Upper lobe of right lung (tissue), 1 donor: ENCODE measurements at places on chromosomes 16 and 17. TPM values are rescaled to one million over a fixed set of nuclear protein-coding genes. Genes with fewer than 3 reads are reported as not detected.

Gene RHBDF1
- 48.4 TPM for total RNA-seq

Gene NIP7
- total RNA-seq = 20.8 TPM

Gene SMURF2
- 44.9 TPM for total RNA-seq

Gene GAS2L2
- not detected for total RNA-seq

Gene SHPK
- total RNA-seq = 10.4 TPM

Gene KRT15
- 24.3 TPM for total RNA-seq

Gene RNF43
- total RNA-seq = 7.5 TPM

Gene MT1F
- total RNA-seq = 9.1 TPM

Gene ABCA6
- total RNA-seq = 36.3 TPM

Gene KRTAP9-4
- not detected for total RNA-seq

Gene TLCD2
- total RNA-seq = 12.7 TPM

Gene TMEM100
- 279 TPM for total RNA-seq

- no peaks in the 10 kb centered on the region for H3K27me3 ChIP-seq
- H3K27ac ChIP-seq = no peak overlapping the region
- H3K4me1 ChIP-seq = peaks cover 12% of the 10 kb centered on the region
- no peaks in the 10 kb centered on the region for H3K36me3 ChIP-seq
- no peak overlapping the region for H3K4me3 ChIP-seq
Observed at GRCh38 chr16:66473654-66474519, 46.8 kb downstream of the BEAN1 start.

GRCh38 chr16:13429416-13429815 is 490.5 kb upstream of the ERCC4 start:
- H3K4me3 ChIP-seq = no peak overlapping the region
- H3K27me3 ChIP-seq = no peaks in the 10 kb centered on the region
- no peaks in the 10 kb centered on the region for H3K4me1 ChIP-seq
- H3K36me3 ChIP-seq = no peaks in the 10 kb centered on the region
- no peak for DNase-seq

GRCh38 chr16:14017886-14018285 is 53.2 kb upstream of the MRTFB start:
- no peak for DNase-seq
- no peak overlapping the region for H3K27ac ChIP-seq
- H3K4me1 ChIP-seq = peaks cover 21% of the 10 kb centered on the region

DNA sequence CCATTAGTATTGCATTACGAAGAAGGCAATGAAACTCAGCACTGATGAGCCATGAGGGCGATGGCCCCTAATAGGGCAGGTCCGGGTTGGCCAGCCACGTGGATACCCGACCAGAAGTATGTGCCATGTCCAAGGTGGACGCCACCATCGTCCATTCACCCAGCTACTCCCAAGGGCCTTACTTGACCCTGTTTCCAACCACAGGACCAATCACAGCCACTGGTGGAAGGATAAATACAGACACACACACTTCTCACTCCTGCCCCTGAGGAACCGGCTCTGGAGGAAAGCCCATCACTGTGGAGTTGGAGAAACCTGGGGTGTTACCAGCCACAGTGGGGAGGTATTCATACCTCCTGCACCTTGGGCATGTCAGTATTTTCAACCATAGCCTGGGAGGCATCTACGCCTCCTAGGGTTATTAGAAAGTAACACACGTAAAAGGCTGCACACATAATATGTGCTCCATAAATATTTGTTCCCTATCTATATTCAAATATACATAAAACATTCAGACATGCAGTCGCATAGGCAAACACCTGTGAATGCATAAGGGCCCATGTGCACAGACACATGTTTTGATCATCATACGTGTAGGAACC is 5.4 kb upstream of the ITGA3 start:
- no peak for DNase-seq
- H3K4me3 ChIP-seq = no peak overlapping the region
- H3K36me3 ChIP-seq = no peaks in the 10 kb centered on the region
- H3K4me1 ChIP-seq = peaks cover 49% of the 10 kb centered on the region

- no peak for DNase-seq
- no peak overlapping the region for H3K27ac ChIP-seq
- H3K36me3 ChIP-seq = no peaks in the 10 kb centered on the region
- H3K4me1 ChIP-seq = peaks cover 3% of the 10 kb centered on the region
Observed at GRCh38 chr16:83045790-83046189, 419.0 kb downstream of the CDH13 start.

GRCh38 chr17:10055262-10055975 is 143.0 kb downstream of the GAS7 start:
- H3K36me3 ChIP-seq = no peaks in the 10 kb centered on the region
- no peak overlapping the region for H3K4me3 ChIP-seq
- H3K27ac ChIP-seq = no peak overlapping the region

DNA sequence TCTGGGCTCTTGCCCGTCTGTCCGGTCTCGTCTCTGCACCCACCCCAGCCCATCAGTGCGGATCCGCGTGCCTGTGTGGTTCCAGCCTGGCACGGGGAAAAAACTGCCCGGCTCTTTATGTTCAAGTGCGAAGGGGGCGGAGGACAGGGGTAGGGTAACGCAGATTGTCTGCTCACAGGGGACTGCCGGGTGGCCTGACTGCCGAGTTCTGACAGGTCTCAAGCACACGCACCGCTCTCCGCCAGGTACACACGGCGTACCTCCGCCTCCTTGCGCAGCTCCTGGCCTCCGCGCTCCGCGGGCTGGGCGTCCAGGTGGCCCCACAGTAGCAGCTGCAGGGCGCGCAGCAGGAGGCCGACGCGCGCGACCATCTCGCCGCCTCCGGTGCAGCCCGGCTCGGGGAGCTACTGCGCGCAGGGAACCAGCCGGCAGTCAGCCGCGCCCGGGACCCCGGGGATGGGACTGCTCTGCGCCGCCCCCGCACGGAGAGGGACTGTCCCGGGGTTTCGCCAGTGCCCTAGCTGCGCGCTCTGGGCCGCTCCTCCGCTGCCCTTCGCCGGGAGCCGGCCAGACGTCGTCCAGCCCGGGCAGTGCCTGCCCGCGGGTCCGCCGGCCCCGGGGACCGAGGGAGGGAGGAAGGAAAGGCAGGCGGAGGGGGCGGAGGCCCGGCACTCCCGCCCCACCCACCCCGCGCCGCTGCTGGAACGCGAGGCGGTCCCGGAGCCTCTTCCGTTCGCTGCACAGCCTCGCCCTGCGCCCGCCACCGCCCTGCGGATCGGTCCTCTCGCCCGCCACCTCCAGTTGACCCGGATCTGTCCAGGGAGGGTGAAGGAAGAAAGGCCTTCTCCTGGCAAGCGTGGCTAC is at the start of gene MMP28:
Gene MMP28, minus strand, starts transcription at position 635 of the 864 bp plus-strand sequence. Its CDS starts 264 bp downstream, at position 371.
- H3K4me1 ChIP-seq = peaks cover 23% of the 10 kb centered on the region
- H3K27me3 ChIP-seq = peaks cover 11% of the 10 kb centered on the region
- peak within 1 kb of the TSS; percentile 74 for H3K27ac ChIP-seq
- peak; percentile 88 for DNase-seq
- H3K4me3 ChIP-seq = peak within 1 kb of the TSS; percentile 64

DNA sequence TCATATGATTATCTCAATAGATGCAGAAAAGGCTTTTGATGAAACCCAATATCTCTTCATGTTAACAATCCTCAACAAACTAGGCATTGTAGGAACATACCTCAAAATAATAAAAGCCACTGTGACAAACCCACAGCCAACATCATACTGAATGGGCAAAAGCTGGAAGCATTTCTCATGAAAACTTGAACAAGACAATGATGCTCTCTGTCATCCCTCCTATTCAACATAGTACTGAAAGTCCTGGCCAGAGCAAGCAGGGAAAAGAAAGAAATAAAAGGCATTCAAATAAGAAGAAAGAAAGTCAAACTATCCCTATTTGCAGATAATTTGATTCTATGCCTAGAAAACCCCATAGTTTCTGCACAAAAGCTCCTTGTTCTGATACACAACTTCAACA is 999.2 kb upstream of the GOT2 start:
- H3K27me3 ChIP-seq = no peaks in the 10 kb centered on the region
- H3K4me1 ChIP-seq = no peaks in the 10 kb centered on the region
- no peak overlapping the region for H3K27ac ChIP-seq
- no peak overlapping the region for H3K4me3 ChIP-seq

- DNase-seq = peak; percentile 95
- no peaks in the 10 kb centered on the region for H3K27me3 ChIP-seq
- peak overlapping the region; percentile 74 for H3K27ac ChIP-seq
- peaks cover 65% of the 10 kb centered on the region for H3K4me1 ChIP-seq
Observed at GRCh38 chr16:75108792-75109731, 7.5 kb downstream of the LDHD start.

GRCh38 chr17:63099425-63099824 is 133.4 kb downstream of the TANC2 start:
- H3K36me3 ChIP-seq = peaks cover 3% of the 10 kb centered on the region
- no peak overlapping the region for H3K27ac ChIP-seq
- no peak for DNase-seq
- H3K27me3 ChIP-seq = no peaks in the 10 kb centered on the region
- H3K4me3 ChIP-seq = no peak overlapping the region

DNA sequence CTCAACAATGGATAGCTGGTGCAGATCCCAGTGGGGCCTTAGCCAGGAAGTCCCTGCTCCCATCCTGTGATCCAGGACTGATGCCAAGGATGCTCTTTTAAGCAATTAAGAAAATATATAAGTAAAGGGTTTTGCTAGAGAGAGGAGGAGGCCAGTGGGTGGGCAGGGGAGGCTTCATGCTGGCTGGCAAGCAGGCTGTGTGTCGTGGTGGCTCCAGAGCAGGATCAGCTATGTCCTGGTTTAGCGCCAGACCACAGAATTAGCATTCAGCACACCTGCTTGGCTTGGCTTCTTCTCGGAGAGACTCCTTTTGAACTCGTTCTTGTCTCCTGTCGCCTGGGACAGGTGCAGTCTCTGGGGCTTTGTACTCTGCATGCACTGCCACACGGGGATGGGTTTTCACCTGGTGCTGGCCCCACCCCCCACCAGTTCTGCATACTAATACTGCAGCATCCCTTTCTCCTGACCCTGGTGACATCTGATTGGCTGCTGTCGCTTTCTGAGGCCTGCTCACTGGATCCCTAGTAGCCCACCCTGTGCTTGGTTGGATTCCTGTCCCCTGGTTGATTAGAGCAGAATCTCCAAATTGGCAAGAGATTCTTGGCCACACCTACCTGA is 66.1 kb downstream of the PLD6 start:
- H3K27me3 ChIP-seq = no peaks in the 10 kb centered on the region
- no peaks in the 10 kb centered on the region for H3K4me1 ChIP-seq
- no peak overlapping the region for H3K27ac ChIP-seq
- no peak for DNase-seq

- H3K4me3 ChIP-seq = peak overlapping the region; percentile 23
- H3K27me3 ChIP-seq = no peaks in the 10 kb centered on the region
- H3K27ac ChIP-seq = peak overlapping the region; percentile 78
- H3K4me1 ChIP-seq = peaks cover 98% of the 10 kb centered on the region
- DNase-seq = peak; percentile 92
Observed at GRCh38 chr17:40331743-40332641, 23.0 kb downstream of the RARA start.

- H3K4me1 ChIP-seq = no peaks in the 10 kb centered on the region
- H3K4me3 ChIP-seq = no peak overlapping the region
- no peak overlapping the region for H3K27ac ChIP-seq
- no peak for DNase-seq
- peaks cover 3% of the 10 kb centered on the region for H3K27me3 ChIP-seq
Observed at GRCh38 chr17:70702683-70703255, 533.4 kb downstream of the KCNJ2 start.

- H3K36me3 ChIP-seq = no peaks in the 10 kb centered on the region
- H3K27ac ChIP-seq = no peak overlapping the region
- no peaks in the 10 kb centered on the region for H3K4me1 ChIP-seq
- DNase-seq = no peak
- H3K4me3 ChIP-seq = no peak overlapping the region
Observed at GRCh38 chr17:1224330-1224729, 44.5 kb upstream of the ABR start.

GRCh38 chr17:45013021-45013997 is 38.1 kb downstream of the DCAKD start:
- DNase-seq = no peak
- no peak overlapping the region for H3K4me3 ChIP-seq
- H3K27ac ChIP-seq = no peak overlapping the region
- no peaks in the 10 kb centered on the region for H3K27me3 ChIP-seq
- H3K36me3 ChIP-seq = no peaks in the 10 kb centered on the region

- H3K4me1 ChIP-seq = no peaks in the 10 kb centered on the region
- H3K27me3 ChIP-seq = no peaks in the 10 kb centered on the region
- no peaks in the 10 kb centered on the region for H3K36me3 ChIP-seq
- H3K4me3 ChIP-seq = no peak overlapping the region
Observed at GRCh38 chr17:13931800-13932460, 137.4 kb upstream of the COX10 start.

DNA sequence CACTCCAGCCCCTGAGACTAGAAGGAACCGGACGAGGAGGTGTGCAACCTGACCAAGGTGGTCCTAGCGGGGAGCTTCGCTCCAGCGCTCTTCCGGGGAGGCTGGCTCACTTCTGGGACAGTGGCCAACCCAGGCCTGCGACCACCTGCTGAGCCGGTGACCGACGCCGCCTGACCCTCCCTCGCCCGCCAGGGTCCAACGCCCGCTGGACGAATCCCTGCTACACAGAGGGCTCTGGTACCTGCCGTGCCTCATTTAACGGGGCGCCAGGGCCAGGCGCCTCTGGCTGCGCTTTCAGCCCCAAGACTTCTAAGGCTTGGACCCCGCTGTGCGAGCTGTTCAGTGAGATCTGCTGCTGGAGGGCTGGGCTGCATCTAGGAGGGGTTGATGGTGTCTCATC is 99.5 kb upstream of the KCNJ18 start:
- H3K27ac ChIP-seq = no peak overlapping the region
- H3K36me3 ChIP-seq = no peaks in the 10 kb centered on the region
- no peak for DNase-seq
- no peak overlapping the region for H3K4me3 ChIP-seq

GRCh38 chr17:76920364-76921139 is 52.3 kb downstream of the MGAT5B start:
- no peaks in the 10 kb centered on the region for H3K4me1 ChIP-seq
- H3K4me3 ChIP-seq = no peak overlapping the region
- no peak overlapping the region for H3K27ac ChIP-seq
- H3K36me3 ChIP-seq = no peaks in the 10 kb centered on the region
- H3K27me3 ChIP-seq = peaks cover 30% of the 10 kb centered on the region

GRCh38 chr16:14280541-14280940 is 209.4 kb downstream of the MRTFB start:
- DNase-seq = no peak
- H3K27me3 ChIP-seq = no peaks in the 10 kb centered on the region
- H3K36me3 ChIP-seq = no peaks in the 10 kb centered on the region
- H3K4me1 ChIP-seq = peaks cover 8% of the 10 kb centered on the region
- no peak overlapping the region for H3K27ac ChIP-seq

GRCh38 chr16:12314653-12315185 is 338.2 kb downstream of the SNX29 start:
- H3K27ac ChIP-seq = no peak overlapping the region
- no peaks in the 10 kb centered on the region for H3K36me3 ChIP-seq
- H3K4me1 ChIP-seq = no peaks in the 10 kb centered on the region

- no peaks in the 10 kb centered on the region for H3K36me3 ChIP-seq
- peaks cover 11% of the 10 kb centered on the region for H3K4me1 ChIP-seq
- no peak overlapping the region for H3K27ac ChIP-seq
- H3K27me3 ChIP-seq = peaks cover 52% of the 10 kb centered on the region
- no peak for DNase-seq
Observed at GRCh38 chr17:6712058-6712853, 913 bp downstream of the SLC13A5 start.

- H3K4me1 ChIP-seq = peaks cover 26% of the 10 kb centered on the region
- H3K27me3 ChIP-seq = no peaks in the 10 kb centered on the region
- no peak for DNase-seq
- no peak overlapping the region for H3K27ac ChIP-seq
- H3K4me3 ChIP-seq = no peak overlapping the region
Observed at GRCh38 chr17:65541453-65541852, 20.0 kb downstream of the AXIN2 start.
